HepG2 (cell line): ENCODE measurements at places on chromosomes 12 and 14. TPM values are rescaled to one million over a fixed set of nuclear protein-coding genes. Genes with fewer than 3 reads are reported as not detected.

- no peak for DNase-seq
These were observed 22.7 kb upstream of the GTF2A1 start for GRCh38 chr14:81243499-81243898.

DNA sequence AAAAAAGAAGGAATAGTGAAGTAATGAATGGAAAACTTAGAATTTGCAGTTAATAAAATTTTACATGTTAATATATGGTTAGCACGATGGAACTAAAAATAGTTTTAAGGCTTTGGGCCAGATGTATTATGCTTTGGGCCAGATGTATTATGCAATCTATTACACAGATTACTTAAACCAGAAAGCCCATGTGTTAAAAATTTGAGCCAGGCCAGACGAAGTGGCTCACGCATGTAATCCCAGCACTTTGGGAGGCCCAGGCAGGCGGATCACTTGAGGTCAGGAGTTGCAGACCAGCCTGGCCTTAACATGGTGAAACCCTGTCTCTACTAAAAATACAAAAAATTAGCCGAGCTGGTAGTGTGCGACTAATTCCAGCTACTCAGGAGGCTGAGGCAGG is 17.2 kb downstream of the IFT81 start:
- DNase-seq = no peak

DNA sequence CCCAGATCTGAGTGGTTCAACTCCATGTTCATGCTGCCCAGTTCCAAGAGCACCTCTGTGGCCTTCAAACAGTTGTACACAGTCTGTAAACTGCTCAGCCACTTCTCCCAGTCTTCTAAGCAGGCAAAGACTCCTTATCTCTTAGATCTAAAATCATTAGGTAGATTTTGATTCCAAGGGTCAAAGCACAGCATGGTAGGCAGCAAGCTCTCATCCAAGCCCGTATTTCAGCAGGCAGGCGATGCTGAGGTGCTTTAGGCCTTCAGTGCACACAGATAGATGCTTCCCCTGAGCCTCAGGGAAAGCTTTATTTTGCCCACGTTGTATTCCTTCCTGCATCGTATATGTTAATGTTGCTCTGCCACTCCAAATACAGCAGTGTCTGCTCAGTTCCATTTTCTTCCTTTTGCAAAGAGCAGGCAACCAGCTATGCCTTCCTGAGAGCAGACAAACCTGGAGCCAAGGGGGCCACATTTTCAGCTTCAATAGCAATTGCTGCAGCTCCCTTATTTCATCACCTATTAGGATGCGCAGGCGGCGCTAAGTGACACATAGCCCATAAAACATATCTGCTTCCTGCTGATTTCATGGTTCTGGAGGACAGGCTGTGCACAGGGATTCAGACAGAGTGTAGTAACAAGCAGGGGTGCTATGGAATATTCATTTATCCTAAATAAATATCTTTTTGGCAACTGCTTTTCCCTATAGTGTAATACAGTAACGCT is 67.5 kb downstream of the ETV6 start:
- DNase-seq = no peak

GRCh38 chr12:127810041-127810440 is 456.9 kb upstream of the TMEM132C start:
- DNase-seq = no peak

CCDC196 gene
- total RNA-seq = not detected in 2 replicates

KRT73 gene
- total RNA-seq = not detected in 2 replicates
